Stimulated activated CD8-positive, alpha-beta memory T cell treated with anti-CD3 and anti-CD28 coated beads, Interleukin-7, amount 100 ng/mL, for 24 hours (primary cell): ENCODE measurements at places on chromosomes 2 and 18.
A peak's percentile ranks its signal among the peaks of the same experiment; 100 is the strongest.

DNA sequence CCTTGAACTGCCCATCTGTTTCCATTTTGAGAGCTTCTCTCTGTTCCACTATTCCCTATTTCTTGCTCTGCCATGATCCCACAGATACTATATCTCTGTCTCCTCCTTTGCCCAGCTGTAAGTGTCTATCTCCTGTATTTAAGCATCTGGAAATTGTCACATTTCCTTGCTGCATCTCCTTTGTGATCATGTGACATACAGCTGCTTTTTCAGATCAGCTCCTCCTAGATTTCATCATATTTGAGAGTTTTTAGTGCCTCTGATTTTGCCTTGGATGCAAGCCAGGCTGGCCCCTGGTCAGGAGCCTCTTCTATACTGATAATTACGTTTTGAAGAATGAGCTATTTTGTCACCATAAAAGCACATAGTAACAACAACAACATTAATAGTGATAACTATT is 131.7 kb upstream of the TNP1 start:
- DNase-seq = no peak

DNA sequence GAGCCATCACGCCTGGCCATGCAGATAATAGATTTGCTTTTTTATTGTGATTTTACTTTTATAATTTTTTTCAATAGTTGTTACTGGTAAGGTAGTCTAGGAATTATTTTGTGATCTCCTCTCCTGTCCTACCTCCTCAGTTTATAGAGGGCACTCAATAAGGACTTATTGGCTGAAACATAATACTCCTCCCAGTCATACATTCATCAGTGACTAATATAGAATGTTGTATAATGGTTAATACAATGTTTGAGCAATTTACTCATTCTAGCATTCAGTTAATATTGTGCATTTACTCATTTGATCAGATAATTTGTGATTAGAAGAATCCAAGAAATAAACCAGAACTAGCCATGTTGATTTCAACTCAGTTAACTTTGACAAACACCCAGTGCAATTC is 25.8 kb upstream of the PPP3R1 start:
- no peak for DNase-seq

DNA sequence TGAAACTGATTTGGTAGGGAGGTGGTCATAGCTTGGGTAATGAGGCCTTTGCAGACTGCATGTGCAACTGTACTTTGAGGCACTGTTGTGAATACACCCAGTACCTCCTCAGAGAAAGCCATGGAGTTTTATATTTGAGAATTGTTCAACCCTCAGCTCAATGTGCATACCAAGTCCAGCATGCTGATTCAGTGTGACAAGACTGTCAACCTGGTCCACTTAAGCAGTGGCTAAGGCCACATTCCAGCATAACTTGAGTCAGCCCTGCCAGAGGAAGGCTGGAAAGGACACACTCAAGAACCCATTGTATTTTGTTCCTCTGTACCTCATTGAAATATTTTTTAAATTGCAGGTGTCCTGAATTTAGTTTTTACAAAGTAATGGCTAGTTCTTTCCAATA is 121.8 kb upstream of the HNMT start:
- no peak for DNase-seq

DNA sequence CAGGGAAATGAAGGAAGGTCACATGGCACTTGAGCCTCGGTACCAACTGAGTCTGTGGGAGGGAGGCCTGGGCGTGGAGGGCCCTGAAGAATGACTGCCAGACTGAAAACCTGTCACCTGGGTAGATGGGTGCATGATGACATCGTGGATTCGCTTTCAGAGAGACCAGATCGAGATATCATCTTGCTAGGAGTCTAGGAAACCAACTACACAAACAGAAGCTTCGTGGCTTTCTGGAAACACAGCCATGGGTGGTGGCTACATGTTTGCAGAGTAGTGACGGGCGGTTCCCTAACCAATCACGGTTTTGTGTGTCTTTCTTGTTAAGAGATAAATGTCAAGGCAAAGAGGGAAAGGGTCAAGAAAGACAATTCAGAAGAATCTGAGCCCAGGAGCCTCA is 155.0 kb downstream of the EIPR1 start:
- peak; percentile 23 for DNase-seq

DNA sequence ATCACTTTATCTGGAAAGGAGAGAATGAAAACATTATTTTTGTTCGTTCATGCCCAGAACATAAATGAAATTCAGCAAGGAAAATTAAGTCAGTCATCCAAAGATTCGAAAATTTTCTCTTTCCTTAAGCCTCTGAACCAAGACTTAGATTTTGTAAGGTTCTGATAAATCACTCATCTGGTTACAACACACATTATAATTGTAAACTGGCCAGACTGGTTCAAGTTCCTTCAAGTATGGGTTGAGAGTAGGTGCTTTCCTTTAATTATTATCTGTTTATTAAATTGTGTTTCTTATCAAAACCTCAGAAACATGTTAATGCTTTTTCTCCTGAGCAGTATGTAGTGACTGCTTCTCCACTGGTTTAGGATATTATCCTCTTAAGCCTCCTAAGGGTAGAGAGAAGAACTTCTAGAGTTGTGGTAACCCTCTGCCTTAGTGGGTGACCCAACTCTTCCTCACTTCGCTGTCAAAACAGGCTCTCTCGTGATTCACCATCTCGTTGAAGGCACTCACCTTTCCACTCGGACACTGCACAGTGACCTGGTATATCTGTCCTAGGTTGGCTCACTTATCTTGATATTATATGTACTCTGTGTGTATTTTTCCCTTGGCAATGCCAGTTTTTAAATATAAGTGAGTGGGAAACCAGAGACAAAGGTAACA is 325.9 kb downstream of the PAX3 start:
- no peak for DNase-seq

DNA sequence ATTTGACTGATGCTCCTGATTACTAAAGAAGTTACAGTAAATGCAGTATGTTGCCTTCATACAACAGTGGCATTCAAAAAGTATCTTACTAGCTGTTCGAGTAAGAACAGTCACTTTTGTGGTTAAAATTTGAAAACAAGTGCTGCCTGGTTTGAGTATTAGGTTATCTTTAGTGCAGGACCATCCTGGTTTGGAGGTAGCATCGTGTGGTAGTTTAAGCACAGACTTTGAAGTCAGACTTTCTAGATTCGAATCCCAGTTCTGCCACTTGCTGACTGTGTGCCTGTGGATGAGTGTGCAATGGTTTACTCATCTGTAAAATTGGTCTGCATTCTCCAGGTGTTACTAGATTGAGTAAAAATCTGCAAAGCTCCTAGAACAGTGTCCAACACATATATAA is 96.8 kb downstream of the SGPP2 start:
- no peak for DNase-seq

- no peak for DNase-seq
Measured at GRCh38 chr18:394987-395362, 105.5 kb downstream of the COLEC12 start.

DNA sequence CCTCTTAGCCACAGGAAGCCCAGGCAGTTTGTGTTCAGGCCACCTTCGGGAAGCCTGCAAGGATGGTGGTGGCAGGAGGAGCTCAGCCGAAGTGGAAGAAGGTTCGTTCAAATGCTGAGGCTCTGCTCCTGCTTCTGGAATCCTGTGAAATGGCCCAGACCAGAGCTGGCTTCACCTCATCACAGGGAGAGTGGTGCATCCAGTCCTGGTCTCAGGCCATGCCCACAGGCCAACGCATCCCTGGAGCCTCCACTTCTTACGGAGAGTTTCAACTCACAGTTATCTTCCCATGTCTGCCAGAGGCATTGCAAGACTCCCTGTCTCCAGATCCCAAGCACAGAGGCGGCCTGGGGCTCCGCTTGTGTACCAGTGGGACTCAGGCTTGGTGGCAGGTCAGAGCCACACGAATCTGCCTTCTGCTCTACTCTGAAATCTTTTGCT is 82.3 kb downstream of the NDUFA10 start:
- DNase-seq = no peak

- DNase-seq = no peak
Measured at GRCh38 chr2:241242306-241242705, 53.8 kb downstream of the ANO7 start.

GRCh38 chr2:72133721-72134407 is 13.8 kb downstream of the CYP26B1 start:
- no peak for DNase-seq

- DNase-seq = no peak
Measured at GRCh38 chr2:6948677-6949351, 31.6 kb downstream of the RNF144A start.

- DNase-seq = no peak
Measured at GRCh38 chr2:146734042-146734820, 1110.6 kb upstream of the ACVR2A start.

- no peak for DNase-seq
Measured at GRCh38 chr18:4750393-4751346, 295.6 kb upstream of the DLGAP1 start.

- DNase-seq = no peak
Measured at GRCh38 chr2:232026910-232027309, 65.4 kb downstream of the DIS3L2 start.

GRCh38 chr18:10488017-10488416 is 33.6 kb downstream of the APCDD1 start:
- DNase-seq = no peak

GRCh38 chr2:232889876-232890401 is 19.9 kb downstream of the SNORC start:
- DNase-seq = no peak

GRCh38 chr2:25310965-25311864 is 30.5 kb downstream of the DNMT3A start:
- DNase-seq = no peak

DNA sequence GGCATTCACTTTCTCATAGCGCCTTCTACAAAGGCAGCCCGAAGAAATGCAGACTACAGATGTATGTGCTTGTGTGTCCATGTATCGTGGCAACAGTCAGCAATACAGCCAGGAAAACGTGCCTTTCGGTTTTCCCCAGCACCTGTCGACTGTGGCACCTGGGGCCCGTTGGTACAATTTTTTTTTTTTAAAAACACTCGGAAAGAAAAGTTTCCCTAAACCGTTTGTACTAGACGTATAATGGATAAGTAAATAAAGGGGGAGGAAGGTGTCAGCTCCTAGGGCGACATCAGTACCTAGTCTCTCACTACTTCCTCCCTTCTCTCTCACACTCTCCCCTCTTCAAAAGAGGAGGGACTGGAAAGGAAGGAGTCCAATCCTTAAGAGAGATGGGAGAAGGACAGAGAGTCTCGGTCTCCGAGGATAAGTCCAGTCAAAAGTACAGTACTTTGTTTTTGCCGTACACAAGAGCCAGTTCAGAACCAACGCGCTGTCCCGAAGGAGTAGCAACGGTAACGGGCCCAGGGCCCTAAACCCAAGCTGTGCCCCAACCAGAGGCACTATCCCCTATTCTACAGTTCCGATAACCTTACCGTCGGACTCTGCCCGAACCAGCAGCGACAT is 759 bp downstream of the PPP4R3B start:
- no peak for DNase-seq

DNA sequence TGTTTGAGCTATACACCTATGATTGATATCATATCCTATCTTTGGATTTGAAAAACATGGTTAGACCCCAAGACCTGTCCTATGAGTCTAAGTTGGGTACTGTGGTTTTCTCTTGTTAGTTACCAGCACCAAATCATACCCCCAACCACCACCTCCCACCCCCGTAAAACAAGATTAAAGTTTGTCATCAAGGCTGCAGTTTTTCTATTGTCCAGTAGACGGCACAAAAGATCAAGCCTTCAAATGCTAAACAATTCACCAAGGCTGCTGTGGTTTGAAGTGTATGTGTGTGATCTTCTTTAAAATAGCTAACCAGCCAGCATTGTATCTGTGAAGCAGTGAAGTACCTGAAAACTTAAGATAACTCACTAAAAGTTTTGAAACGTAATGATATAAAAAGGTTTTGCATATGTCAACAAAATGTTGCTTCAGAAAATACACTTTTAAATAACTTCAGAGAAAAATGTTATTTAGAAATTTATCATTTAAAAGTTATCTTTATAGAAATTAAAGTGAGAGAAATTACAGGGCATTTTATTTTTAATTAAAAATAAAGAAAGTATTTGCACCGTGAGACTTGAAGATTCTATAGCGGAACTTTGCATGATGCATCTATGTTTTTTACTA is 5.8 kb upstream of the MEIS1 start:
- DNase-seq = no peak

DNA sequence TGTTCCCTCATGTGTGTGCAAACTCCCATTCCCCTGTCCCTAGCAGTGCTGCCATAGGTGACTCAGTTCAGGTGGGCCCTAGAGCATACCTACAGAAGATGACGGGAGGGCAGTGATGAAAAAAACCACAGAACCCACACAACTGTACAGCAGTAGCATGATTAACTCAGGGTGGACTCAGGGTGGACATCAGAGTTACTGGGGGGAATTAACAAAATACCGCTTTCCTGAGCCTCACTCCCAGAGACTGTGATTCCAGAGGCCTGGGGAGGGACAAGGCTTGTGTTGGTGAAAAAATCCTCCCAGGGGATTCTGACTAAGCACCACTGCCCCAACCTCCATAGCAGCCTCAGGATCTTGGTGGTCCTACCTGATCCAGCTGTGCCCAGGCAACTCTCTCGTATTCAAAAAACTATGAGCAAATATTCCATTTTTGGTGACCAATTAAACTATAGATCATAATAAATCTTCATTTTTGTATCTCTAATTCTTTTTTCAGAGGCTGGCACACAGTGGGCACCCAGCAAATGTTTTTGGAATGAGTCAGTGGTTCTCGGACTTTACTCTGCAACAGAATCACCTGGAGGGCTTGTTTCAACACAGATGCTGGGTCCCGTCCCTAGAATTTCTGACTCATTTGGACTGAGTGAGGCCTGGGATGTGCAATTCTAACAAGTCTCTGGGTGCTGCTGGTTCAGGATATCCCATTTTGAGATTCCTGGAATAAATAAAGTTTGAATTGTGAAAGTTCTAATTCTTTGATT is 84.1 kb upstream of the NABP1 start:
- no peak for DNase-seq

DNA sequence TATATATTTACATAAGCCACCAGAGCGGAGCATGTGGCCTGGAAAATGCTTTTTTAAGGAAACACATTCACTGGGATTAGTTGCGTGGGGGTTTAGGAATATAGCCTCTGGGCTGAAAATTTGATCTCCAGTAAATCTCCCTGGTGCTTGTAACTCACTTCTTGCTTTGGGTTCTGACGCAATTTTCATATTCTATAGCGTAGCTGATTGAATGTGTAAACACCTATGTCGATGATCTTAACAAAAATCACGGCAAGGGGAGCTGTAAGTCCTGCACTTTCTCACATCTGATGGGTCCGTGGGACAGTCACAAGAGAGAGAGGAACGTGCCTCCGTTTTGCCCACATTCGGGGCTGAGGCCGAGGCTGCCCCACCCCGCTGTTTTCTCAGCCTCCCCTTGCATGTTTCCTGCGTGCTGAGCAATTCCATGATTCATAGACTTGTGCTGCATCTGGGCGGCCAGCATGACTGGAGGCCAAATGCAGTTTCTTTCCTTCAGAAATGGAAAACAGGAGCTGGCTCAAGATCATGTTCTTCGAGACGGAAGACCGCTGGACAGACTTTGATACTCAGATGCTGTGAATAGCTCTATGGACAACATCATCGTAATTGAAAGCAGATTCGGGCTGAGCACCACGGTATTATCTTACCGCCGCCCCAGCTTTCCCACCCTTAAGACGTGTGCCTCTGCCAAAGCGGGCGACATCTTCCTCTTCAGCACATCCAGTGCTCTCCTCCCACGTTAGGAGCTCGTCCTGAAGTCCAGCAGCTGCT is 109.2 kb downstream of the TMEM18 start:
- no peak for DNase-seq

GRCh38 chr18:25250474-25250851 is 101.5 kb downstream of the ZNF521 start:
- DNase-seq = no peak
